Brain (organoid and tissue), 16 donors: ENCODE measurements at places on chromosomes 12 and 14.

DNA sequence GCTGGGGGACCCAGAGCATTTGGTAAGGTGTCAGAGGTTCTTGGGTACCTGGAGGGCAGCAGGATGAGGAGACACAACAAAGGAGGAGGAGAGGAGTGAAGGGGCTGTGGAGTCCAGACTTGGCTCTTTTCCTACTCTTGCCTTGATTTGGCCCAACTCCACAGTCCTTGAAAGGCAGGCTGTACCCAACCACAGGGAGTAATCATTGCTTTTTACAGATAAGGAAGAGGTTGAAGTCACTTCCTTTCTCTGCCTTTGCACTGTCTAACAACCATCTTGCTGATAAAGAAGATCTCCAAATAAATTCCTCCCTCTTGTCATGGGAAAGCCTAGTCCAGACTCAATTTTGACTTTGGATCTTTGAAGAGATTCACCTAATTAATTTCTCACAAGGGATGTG, 226.8 kb upstream of the HMGA2 start:
- DNase-seq = no peak

GRCh38 chr14:52836063-52836462, 44.7 kb upstream of the GNPNAT1 start:
- DNase-seq = no peak

- DNase-seq = no peak
These were observed 3.0 kb downstream of the B4GALNT1 start for GRCh38 chr12:57629897-57630471.

DNA sequence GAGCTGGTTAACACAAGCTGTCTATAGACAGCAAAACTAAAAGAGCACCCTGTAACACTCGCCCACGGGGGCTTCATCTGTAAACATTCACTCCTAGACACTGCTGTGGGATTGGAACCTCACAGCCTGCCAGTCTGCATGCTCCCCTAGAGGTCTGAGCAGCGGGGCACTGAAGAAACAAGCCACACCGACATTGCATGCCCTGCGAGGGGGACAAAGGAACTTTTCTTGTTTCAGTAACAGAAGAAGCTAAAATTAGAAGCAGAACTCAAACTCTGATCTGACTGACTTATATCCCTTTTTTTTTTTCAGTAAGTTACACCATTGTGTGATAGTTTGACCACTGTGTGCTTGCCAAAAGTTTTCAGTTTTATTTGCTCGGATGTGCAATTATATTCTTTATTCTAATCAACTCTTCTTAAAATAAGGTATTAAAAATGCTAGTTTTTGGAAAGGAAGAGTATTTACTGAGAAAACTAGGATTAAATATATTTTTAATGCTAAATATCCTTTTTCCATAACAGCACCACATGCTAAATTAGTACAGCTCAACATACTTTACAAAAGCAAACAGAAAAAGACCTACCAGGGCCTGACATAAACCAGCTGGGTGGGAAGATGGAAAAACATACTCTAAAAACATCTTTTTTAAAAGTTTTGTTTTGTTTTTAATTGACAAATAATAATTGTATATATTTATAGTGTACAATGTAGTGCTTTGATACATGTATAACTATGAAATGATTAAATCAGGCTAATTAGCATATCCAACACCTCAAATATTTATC, 100.2 kb downstream of the EPS8 start:
- peak; percentile 42 for DNase-seq

DNA sequence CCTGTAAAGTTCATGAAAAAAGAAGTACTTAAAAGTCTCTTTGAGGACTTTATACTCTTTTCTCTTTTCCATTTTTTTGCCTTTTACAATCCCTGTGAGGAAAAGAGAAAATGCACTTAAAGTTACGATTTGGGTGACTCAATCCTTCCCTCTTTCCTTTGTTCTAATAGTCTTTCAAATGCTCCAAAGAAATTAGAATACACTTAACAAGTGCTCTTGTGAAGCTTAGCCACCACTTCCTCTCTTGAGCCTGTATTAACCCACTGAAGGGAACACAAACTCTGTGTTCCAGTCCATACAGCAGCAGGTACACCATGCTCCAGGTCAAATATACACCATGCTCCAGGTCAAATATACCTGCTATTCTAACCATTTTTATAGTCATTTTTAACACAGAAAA, 581.1 kb upstream of the MGAT4C start:
- peak; percentile 36 for DNase-seq

DNA sequence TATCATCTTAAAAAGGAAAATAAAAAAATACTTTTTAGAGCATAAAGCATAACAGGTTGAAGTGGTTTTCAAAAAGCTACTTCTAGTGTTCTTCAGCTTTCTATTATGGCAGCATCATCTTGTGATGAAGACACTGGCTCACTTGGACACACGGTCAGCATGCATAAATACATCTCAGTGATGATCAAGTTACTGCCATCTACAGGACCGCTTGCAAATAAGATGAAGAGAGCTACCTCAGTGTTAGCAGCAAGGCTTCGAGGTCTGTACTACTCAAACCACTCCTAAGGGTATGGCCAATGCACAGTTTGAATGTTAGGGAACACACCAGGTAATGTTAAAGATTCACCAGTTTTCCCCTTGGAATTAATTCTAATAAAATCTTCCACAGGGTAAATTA, 58.8 kb downstream of the GALC start:
- peak; percentile 57 for DNase-seq

DNA sequence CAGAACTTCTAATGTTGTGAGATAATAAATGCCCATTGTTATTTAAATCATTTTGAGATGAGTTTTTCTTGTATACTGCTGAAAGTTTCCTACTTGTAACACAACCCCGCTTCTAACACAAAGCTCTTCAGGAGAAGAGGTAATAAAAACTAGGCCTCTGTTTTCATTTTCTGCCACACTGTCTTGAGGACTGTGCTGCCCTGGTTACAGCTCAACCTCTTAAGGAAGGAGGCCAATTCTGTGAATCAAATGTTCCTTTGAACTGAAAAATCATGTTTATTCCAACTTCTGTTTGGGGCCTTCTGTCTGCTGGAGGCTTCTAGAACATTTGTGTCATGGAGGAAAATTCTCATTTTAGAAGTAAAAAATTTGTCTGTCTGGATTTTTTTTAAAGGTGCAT, 100.3 kb downstream of the LRIG3 start:
- DNase-seq = peak; percentile 29

GRCh38 chr14:95136631-95137030, 20.7 kb downstream of the DICER1 start:
- no peak for DNase-seq

GRCh38 chr14:76531821-76532318, 155.9 kb downstream of the ESRRB start:
- no peak for DNase-seq

GRCh38 chr12:127214186-127214585, 1052.8 kb upstream of the TMEM132C start:
- DNase-seq = no peak

- no peak for DNase-seq
These were observed 94.5 kb downstream of the TMX1 start for GRCh38 chr14:51334566-51334965.

DNA sequence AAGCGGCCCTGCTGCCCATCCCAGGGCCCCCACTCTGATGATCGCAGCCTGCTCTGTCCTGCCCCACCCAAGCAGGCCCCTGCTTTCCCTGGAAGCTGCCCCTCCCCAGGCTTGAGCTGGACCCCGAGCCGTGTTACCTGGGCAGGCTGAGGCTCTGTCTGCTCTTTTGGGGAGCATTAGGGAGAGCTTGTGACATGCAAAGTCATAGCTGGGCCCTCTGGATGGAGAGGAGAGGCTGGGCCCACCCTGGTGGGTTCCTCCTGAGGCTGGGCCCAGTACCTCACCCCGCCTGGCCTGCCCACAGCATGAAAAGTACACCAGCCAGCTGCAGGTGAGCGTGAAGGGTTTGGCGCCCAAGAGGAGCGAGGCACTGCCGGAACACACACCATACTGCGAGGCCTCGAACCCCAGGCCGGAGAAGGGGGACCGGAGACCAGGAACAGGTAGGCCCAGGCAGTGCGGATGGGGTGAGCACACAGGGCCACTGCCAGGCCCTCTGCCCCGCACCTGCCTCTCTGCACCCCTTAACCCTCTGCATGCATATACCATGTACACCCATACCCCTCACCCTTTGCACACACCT, 15.0 kb downstream of the CEP170B start:
- DNase-seq = no peak

- no peak for DNase-seq
These were observed 20.3 kb downstream of the PDE6H start for GRCh38 chr12:14993117-14993516.

GRCh38 chr14:95008445-95009217, 148.7 kb downstream of the DICER1 start:
- peak; percentile 18 for DNase-seq

DNA sequence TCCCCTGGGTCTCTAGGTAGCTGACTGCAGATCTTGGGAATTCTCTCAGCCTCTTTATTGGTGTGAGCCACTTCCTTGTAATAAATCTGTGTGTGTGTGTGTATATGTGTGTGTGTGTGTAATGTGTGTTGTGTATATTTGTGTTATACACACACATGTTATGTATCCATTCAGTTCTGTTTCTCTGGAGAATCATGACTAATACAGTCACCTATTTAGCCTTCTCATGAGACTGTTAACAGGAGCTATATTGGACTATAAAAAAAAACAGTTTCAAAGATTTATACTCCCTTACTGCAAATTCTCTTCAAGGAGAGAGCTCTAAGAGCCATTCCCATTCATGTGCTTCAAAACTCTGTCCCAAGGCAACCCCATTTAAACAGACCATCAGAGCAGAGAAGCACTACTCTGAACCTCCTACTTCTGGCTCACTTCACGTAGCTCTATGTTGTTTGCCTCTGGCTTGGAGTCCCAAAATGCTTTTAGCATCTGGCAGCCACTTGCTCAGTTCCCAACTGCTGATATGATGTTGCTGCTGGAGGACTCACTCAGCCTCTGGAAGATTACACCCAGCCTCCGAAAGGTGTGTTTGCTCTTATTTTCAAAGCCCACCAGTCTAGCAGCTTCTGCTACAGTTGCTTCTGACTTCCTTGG, 48.7 kb upstream of the KITLG start:
- no peak for DNase-seq

- DNase-seq = no peak
These were observed 229.8 kb upstream of the FLRT2 start for GRCh38 chr14:85300107-85300506.

GRCh38 chr12:64320611-64321010, 69.9 kb downstream of the C12orf56 start:
- DNase-seq = no peak

GRCh38 chr14:64112867-64113678, 181.1 kb downstream of the ESR2 start:
- no peak for DNase-seq

- no peak for DNase-seq
These were observed 42.2 kb downstream of the SLC17A8 start for GRCh38 chr12:100399095-100399494.

DNA sequence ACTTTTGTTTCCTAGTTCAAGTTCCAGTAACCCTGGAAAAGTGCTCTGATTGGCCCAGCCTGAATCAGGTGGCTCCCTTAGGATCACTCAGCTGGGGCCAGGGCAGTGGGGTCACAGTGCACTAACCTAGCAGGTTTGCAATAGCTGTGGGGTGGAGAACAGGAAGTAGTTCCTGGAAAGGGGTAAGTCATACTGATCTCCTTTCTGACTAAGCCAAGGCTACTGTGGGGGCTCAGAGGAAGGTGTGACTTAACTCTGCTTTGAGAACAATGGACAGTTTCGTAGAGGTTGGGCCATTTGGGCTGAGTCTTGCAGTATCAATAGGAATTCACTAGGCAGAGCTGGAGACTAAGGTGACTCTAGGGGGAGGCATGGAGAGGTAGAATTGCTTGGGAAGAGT, 89.4 kb downstream of the KIF26A start:
- no peak for DNase-seq

GRCh38 chr12:21695986-21696385, 38.3 kb upstream of the LDHB start:
- DNase-seq = no peak

GRCh38 chr14:52307905-52308304, 6.2 kb upstream of the PTGER2 start:
- no peak for DNase-seq

DNA sequence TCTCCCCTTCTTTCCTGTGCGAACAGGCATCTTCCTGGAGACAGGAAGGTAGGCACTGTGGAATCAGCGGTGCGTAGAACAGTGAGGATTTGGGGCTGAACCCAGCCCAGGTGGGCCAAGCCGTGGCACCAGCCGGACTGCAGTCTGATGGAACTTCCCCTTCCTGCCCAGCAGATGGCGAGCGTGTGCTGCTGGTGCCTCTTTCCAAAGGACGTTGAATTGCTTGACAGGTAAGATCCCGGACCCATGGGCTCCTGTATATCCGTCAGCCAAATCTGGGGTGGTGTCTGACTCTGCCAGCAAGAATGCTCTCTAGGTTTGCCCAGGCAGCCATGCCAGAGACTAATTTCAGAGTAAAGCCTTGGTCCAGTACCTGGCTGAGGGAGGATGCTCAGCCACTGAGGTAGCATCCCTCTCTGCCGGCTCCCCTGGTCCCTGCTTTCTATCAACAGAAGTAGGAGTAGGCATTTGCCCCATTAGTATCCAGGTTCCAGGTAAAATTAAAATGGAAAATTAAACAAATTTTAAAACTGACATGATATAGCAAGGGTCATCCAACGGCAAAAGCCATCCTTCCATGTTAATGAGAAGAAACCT, 21.1 kb upstream of the KCNA5 start:
- peak; percentile 73 for DNase-seq

DNA sequence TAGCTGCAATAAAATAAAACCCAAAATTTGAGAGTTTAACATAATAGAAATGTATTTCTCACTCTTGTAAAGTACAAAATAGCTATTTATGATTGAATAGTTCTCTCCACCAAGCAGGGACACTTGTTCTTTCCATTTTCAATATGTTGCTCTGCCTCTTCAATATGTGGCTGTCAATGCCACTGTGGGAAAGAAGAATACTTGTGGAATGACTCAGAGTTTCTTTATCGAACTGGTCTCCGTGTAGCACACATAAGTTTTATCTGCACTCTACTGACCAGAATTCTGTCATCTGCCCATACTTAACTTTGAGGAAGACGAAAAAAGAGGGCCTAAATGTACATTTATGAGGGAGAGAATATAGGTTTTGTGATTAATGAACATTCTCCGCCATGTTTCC, 256.9 kb downstream of the ATXN7L3B start:
- no peak for DNase-seq

DNA sequence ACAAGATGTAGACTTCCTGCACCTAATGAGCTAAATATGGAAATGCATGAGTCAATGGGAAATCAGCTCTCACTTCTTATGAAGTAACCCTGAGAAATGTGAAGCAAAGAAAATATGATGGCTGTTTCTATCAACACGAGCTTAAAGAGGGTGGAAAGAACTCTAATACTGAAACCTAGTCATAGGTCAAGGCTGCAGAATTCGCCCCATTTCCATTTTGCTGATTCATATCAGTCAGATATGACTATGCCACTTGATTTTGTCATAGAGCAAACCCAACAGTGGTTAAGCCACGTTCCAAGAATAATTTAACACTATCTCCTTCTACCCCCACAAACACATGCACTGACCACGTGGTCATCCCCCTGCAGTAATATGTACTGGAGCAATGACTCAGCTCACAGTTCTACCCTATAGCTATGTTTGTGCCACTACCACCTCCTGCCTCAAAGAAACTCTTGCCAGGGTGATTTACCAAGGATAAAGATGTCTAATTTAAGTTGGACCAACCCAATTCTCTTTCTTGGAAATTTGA, 157.5 kb downstream of the TMTC3 start:
- no peak for DNase-seq
